ENCODE measurements at places on chromosomes 5 and 9.

DNA sequence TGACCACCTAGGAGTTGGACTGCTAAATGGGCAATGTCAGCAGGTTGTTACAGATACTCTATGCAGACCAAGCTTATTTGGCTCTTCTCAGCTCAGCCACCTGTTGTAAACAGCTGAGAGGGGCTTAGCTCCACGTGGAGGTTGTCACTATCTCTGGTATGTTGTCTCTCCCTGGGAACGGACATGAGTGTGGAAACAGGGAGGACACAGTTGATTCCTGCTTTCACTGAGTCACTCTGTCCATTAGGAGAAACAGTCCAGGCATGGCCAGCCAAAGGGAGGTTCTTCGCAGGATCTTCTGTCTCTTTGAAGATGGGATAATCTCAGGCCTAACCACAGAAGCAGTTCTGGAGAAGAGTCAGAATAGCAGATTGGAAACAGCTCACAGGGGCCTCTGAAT lies 121.2 kb downstream of the PALM2AKAP2 start:
- DNase-seq: no peak

DNA sequence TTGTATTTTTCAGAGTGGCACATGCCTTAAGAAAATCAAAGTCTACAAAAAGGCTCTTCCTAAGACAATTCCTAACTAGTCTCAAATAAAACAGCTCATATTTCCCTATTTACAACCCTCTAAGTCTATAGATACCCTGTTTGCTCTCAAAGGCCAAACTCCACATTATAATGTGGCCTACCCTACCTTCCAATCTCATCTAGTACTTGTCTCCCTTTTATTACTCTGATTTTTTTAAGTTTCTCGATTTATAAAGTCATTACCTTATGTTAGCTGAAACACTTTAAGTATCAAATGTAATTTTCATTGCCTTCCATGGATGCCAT lies 19.4 kb downstream of the KIAA1191 start:
- no peak for DNase-seq

- DNase-seq: no peak
These were observed 3.5 kb downstream of the RALGDS start for GRCh38 chr9:133117271-133118178.

- DNase-seq: no peak
These were observed 7.0 kb upstream of the P4HA2 start for GRCh38 chr5:132234684-132235062.

- DNase-seq: no peak
These were observed 15.3 kb downstream of the MTMR12 start for GRCh38 chr5:32297181-32298058.

DNA sequence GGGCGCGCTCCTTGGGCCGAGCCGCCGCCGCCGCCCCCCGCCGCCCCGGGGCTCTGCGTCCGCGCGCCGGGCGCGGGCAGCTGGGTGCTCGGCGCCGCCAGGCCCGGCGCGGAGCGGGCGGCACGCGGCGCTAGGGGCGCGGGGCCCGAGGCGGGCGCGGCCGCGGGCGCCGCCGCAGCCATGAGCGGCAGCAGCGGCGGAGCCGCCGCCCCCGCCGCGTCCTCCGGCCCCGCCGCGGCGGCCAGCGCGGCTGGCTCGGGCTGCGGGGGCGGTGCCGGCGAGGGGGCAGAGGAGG lies 351 bp downstream of the TRIO start:
- DNase-seq: no peak

- DNase-seq: no peak
These were observed 69.8 kb upstream of the RAI14 start for GRCh38 chr5:34586117-34586885.

DNA sequence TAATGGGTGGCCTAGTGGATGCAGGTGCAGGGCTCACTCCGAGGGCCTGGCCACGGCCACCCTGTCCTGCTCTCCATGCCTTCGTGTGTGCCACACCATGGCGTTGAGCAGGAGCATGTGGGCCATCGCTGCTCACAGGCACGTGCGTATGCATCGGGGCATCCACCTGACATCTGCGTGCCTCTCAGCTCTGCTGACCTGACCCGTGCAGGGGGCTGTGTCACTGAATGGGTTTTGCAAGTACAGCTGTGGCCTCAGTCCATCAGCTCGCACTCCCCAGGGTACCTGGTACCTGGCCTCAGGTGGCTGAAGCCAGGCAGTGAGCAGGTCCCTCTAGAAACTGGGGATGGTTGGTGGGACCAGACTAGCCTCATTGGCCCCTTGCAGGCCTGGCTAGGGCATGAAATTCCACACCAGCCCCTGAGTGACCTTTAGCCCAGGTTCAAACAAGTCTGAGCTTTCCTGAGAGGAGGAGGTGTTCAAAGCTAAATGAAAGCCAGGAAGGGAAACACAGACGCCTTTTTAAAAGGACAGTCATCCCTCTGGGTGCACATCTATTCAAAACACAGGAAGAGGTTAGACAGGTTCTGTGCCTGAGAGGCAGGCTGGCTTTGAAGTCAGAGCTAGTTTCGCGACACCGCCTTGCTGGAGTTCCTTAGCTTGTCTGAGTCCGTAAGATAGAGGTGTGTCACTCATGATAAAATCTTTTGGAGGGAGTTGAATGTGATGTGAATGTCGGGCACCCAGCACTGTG lies 74.0 kb downstream of the MACROH2A1 start:
- DNase-seq: no peak

GRCh38 chr9:95143591-95144561 lies 173.6 kb downstream of the FANCC start:
- DNase-seq: no peak

DNA sequence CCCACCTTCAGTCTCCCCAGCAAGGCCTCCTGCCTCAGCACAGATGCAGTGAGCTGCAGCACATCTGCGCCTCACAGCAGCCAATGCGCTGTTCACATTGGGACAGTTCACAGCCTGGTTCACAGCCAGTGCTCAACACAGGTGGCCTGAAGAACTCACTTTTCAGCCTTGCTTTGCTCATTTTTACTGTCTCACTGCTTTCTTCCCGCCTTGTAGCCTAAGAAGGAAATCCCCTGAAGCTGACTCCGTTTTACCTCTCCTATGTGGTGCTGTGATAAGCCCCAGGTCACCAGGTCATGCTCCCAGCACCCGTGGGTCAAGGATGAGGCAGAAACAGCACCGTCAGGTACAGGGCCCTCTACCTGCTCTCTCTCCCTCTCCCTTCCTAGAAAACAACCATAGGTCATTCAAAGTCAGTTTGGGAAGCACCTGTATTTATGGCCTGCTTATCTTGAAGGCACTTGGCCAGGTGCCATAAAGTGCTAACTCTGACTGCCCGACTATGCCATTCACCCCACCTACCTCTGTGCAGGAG lies 1.1 kb downstream of the GCNT4 start:
- DNase-seq: no peak

DNA sequence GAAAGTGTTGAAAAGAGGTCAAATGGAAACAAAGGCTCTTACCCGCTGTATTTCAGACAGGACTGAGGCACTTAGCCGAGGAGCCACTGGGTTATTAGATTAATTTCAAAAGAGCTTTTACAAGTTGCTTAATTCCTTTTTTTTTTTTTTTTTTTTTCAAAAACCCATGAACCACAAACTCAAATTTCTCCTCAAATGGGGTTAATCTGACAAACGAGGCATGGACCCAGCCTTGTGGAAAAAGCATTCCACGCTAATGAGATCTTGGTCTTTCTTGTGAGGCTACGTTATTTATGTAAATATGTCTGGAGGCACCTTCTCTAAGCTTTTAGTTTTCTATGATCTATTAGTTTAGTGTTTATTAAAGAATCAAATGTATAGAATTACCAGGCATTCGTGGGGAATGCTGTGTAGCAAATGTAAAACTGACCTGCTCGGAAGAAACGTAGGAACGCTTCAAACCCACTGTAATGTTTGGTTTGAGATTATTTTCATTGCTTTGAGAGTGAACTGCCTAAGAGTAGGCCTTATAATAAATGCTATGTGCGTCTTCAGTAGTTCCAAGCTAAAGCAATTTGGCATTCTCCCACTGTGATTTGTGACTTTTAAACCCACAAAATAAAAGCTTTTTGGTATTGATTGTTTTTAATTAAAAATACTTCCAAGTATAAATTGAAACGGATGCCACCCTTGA lies 134.7 kb downstream of the CDH6 start:
- no peak for DNase-seq

- no peak for DNase-seq
These were observed 133.0 kb downstream of the ZSWIM6 start for GRCh38 chr5:61465066-61465465.

DNA sequence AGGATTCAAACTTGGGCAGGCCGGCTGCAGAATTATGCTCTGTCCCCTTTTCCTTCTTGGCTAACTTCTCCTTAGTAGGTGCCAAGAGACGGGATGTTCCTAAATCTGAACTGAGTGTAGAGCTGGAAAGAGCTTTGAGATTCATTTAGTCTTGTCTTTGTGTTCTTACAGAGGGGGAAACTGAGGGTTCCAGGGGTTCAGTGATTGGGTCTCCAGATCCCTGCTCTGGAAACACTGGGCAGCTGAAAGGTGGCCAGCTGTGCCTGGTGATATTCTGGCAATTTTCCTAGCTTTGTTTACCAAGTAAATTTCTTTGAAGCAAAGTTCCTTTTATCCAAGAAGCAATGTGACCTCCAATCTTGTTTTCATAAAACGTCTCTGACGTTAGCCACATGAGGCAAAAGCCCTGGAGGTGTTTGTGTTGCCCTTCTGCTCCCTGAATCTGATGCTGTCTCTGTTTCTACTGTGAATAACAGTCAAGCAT lies 288.7 kb downstream of the ZSWIM6 start:
- no peak for DNase-seq

GRCh38 chr5:83440826-83441225 lies 30.7 kb upstream of the VCAN start:
- no peak for DNase-seq

DNA sequence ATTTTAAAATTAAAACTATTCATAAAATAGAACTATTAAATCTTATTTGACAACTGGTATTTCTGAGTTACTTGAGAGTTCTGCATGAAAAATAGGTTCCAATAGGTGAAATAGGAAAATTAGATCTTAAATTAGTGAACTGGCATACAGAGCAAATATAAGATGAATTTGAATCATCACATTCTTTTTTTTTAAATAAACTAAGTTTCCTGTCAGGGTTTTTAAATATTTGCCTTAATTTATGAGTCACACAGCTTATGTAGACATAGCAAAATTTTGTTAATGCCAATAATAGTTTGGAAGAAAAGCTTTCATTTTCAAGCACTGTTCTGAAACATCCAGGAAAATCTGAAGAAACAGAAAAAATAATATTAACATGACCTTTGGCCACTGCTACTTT lies 311.7 kb upstream of the HAPLN1 start:
- no peak for DNase-seq

- DNase-seq: no peak
These were observed 111.1 kb upstream of the CKMT2 start for GRCh38 chr5:81121836-81122630.

DNA sequence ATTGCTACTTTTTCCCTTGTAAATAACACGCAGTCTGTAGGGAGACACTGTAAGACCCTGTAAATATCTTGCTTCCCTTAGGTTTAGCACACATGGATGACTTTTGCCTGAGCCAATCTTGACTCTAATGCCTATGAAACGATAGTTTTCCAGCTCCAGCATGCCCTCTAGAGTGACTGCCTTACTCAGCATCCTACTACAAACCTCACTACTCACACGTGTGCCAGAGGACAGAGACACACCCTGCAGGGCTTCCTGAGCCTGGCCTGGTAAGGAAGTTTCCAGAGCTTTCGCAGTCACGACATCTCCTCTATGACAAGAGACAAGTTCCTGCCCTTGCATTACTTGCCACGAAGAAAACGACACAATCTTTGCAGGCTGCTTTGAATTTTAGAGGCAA lies 138.1 kb downstream of the ATPSCKMT start:
- no peak for DNase-seq

DNA sequence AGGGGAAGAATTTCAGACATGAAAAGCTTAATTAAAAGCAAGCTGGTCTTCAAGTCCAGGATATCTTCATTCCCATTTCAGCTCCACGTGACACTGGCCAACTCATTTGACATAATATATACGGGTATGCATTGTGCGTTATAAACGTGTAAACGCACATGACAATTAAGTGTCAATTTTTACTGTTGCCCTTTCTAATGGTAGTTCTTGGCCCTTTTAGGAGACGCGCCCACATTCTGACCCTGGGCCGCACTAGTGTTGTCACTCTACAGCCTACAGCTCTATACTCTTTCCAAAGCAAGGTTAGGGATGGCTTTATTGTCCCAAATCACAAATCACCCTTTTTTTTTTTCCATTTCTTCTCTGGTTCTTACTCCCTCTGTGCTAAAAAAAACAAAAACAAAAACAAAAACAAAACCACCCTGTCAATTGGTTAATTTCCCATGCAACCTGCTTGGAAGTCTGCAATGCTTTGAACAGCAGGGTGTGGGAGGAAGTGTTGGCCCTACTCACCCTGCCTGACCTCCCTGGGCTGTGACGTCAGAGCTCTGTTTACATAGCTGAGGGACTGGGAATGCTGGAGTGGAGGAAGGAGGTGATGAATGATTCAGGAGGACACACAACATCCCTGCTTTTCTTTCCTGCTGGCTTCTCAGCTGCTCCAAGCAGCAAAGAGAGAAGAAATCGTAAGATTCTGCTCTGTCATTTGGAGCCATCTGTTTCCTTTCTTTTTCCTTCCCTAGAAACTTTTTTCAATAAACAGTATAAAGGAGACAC lies 19.3 kb downstream of the RFK start:
- no peak for DNase-seq

- DNase-seq: no peak
These were observed 228.7 kb downstream of the TLE1 start for GRCh38 chr9:81460693-81461092.

- DNase-seq: no peak
These were observed 956 bp downstream of the ZNF189 start for GRCh38 chr9:101399643-101399970.

DNA sequence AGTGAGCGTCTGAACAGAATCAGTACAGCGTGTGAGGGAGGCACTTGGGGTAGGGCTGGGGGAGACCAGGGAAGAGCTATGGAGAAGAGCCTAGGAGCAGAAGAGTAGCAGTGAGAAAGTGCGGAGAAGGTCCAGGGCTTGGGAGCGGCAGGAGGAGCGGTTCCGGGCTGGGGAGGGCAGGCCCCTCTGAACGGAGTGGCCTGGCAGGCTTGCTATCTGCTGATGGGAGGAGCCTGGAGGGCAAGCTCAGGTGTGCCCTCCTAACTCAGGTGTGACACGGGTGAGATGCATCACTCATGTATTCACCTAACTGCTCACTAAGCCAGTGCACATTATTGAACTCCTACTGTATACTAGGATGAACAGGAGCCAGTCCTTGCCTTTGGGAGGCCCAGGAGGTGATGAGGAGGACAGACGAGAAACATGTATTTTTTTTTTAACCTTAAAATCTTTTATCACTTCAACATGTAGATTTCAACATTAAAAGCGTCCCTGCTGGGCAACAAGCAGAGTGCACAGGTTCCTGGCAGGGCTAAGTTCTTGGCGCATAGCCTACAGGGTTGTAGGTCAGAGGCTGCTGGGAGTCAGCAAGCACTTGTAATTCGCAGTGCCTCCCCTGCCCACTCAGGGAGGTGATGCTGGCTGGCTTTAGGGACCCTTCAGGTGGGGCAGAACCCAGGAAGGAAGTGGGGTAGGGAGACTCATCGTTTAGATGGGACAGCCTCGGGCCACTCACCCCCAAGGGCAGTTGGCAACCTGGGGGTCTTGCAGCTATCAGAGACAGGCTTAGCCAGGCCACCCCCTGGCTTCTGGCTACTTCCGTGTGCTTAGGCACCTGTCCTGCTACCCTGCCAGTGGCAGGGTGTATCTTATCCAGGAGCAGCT lies 55.5 kb downstream of the TMOD1 start:
- no peak for DNase-seq
